ENCODE measurements at places on chromosomes 13 and 19.
A peak's percentile ranks its signal among the peaks of the same experiment; 100 is the strongest.

DNA sequence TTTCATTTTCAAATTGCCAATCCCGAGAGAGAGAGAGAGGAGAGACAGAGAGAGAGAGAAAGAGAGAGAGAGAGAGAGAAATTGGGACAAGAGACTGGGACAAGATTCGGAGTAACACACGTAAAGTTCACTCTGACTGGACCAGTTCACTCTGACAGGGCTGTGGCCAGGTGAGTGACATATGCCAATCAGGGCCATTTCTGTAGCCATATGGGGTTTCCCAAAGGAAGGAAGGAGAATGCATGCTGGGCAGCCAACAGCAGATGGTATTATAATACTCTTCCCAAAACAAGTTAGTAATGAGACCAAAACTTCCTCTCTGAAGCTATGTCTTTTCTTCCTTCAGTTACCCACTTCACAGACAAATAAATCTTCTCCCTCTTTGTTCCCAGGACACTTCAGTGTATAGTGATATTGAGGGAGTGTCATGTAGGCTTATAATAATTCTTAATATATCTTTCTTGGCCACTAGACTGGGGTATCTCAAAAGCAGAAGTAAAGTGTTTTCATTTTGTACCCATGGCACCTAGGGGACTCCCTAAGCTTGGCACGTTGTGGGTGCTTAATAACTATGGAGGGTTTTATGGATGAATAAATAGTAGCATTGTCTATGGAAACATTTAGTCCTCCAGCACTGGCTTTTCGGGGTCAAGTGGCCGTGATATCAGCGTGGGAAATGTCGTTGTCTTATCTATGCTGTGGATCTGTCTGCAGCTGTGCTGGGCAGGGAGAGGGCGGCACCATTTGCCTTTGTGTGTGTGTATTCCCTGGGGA lies 51.6 kb downstream of the SERP2 start:
- DNase-seq, result no peak
- H3K4me3 ChIP-seq, result no peak overlapping the region
- H3K36me3 ChIP-seq, result no peaks in the 10 kb centered on the region
- no peak overlapping the region for H3K27ac ChIP-seq
- peaks cover 17% of the 10 kb centered on the region for H3K27me3 ChIP-seq

- peaks cover 16% of the 10 kb centered on the region for H3K27me3 ChIP-seq
- no peak overlapping the region for H3K27ac ChIP-seq
These were observed 7.0 kb upstream of the LILRA4 start for GRCh38 chr19:54345938-54346386.

DNA sequence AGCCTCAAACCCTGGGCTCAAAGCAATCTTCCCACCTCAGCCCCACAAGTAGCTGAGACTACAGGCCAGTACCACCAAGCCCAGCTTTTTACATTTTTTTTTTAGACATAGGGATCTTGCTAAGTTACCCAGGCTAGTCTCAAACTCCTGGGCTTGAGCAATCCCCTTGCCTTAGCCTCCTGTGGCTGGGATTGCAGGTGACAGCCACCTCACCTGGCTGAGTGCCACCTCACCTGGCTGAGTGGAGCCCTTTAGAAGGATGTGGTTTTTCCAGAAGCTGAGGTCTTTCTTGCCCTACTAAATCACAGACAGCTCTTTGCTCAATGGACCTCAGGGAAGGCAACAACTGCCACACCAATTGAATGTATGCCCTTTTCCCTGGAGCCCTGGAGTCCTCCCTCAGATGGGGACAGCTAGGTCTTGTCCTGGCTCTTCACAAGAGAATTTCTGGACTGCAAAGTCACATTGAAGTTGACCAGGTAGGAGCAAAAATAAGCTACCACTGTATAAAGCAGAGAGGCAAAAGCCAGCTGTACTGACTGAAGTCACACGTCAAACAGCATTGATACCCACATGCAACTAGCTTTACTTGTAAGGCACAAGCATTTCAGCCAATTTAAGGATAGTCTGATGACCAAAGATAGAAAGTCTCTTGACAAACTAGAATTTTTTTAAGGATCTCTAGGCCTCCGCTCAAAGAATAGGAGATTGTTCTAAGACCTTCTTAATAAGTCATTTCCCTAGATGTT lies 14.0 kb downstream of the PDX1 start:
- no peak overlapping the region for H3K4me3 ChIP-seq
- no peaks in the 10 kb centered on the region for H3K36me3 ChIP-seq
- peak; percentile 23 for DNase-seq

DNA sequence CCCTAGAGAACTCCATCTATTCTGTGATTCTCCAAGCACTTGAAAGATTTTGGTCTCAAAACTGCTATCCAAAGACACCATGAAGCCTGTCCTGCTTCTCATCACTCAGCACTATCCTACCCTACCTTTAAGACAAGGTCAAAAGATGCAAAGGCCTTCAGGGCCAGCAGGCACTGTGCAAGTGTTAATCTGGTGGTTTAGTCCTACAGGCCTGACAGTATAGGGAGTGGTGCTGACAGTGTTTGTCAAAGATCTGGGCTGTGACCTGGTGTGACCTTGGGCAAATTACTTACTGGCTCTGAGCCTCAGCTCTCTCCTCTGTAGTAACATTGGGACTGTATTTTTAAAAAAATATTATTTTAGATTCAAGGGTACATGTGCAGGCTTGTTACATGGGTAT lies 28.0 kb downstream of the SIAH3 start:
- H3K4me1 ChIP-seq, result no peaks in the 10 kb centered on the region
- no peak for DNase-seq
- no peaks in the 10 kb centered on the region for H3K36me3 ChIP-seq
- no peak overlapping the region for H3K27ac ChIP-seq

DNA sequence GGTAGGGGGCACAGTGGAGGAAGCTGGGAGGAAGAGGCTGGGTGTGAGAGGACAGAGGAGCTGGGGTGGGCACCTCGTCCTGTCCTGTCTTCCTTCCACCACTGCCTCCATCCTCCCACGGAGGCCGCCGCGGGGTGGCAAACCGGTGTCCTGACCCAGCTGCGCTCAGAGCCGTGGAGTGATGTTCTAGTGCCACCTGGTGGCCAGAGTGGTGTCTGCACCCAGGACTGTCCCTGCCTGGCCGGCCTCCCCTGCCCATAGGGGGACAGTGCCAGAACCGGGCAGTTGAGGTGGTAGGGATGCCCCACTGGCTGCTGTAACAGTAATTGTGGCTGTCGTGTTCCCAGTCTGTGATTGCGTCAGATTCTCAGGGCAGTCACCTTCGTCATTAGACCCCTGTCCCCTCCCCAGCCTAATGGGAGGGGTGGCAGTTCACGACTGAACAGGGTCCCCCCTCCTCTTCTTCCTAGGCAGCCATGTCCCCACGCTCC lies 11.1 kb upstream of the ARRDC2 start:
- H3K36me3 ChIP-seq, result peaks cover 1% of the 10 kb centered on the region
- peak; percentile 93 for DNase-seq
- peaks cover 18% of the 10 kb centered on the region for H3K4me1 ChIP-seq
- H3K4me3 ChIP-seq, result no peak overlapping the region
- no peaks in the 10 kb centered on the region for H3K27me3 ChIP-seq

DNA sequence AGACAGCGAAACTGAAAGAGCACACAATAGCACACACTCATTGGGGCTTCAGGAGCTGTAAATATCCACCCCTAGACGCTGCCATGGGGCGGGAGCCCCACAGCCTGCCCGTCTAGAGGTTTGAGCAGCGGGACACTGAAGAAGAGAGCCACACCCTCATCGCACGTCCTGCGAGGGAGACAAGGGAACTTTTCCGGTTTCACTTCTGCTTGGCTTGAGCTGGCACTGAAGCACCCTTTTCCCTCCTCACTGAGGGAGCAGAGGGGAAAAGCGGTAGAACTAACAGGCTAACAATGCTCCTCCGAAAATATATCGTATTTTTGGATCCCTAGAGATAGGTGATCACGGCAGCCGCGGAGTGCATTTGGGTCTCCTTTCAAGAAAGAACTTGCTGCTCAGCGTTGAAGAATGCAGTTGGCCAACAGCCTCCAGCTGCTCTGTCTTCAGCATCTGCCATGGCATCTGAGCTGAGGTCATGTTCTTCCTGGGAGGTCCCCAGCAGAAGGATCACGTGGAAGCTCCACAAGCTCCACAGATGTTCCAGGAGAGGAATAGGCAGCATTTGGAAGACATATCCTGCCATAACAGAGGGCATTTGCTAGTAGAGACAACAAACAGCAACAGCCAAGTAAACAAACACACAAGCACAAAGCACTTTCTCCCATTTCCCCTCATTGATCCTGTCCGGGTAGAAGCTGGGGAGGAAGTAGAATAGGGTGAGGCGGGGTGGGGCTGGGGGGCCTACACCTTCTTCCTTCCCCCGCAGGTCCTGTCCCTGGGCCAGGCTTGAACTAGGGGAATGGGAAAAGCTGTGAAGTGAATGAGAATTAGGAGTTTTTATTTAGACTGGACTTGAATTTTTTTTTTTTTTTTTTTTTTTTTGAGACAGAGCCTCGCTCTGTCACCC lies 44.8 kb upstream of the ALOX5AP start:
- H3K27me3 ChIP-seq, result peaks cover 7% of the 10 kb centered on the region
- H3K36me3 ChIP-seq, result no peaks in the 10 kb centered on the region
- peaks cover 8% of the 10 kb centered on the region for H3K4me1 ChIP-seq
- H3K27ac ChIP-seq, result peak overlapping the region; percentile 9
- H3K4me3 ChIP-seq, result peak overlapping the region; percentile 38

DNA sequence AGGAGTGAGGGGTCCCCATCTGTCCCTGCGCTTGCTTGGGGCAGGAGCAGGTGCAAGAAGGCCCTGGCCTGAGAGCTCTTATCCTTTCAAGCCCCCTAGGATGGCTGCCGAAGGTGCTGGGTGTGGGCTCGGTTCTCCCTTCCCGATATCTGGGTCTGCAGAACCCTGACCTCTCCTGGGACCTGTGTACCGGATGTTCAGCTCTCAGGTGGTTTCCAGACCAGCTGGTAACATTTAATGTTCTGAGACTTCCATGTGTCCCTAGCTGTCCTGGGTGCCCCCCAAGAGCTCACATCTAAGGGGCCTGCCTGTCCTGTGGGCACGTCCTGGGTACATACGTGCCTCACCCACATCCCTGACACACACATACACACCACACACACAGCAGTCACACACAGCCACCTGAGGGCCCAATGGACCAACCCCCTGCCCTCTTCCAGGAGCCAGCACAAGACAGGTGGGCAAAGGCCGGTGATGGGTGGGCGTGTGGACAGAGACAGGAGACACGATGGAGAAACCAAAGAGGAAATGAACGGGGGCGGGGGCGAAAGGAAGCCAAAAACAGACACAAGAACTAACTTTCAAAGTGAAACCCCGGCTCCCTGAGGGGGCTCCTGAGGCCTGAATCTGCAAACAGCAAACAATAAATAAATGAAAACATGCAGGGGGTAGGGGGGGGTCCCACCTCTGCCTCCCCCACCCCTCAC lies 124.3 kb downstream of the PTPRS start:
- no peak overlapping the region for H3K27ac ChIP-seq
- H3K36me3 ChIP-seq, result no peaks in the 10 kb centered on the region
- no peak for DNase-seq
- H3K4me3 ChIP-seq, result no peak overlapping the region
- H3K4me1 ChIP-seq, result peaks cover 3% of the 10 kb centered on the region

DNA sequence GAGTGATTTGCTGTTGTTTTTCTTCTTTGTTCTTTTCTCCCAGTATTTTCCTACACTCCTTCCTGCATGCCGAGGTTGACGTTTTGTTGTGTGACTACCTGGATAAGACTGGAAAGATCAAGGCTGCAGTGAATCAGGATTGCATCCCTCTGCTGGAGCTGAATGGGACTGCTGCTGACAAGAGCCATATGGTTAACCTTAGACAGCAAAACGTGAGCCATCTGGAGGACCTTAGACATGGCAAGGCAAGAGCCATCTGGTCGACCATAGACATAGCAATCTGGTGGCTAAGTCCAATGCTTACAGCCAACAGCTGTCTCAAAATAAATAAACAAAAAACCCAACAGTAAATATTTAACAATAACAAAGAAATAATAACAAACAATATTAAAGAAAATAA lies 42.6 kb upstream of the ZNF91 start:
- H3K4me1 ChIP-seq, result no peaks in the 10 kb centered on the region
- H3K4me3 ChIP-seq, result no peak overlapping the region
- H3K36me3 ChIP-seq, result peaks cover 7% of the 10 kb centered on the region
- no peak overlapping the region for H3K27ac ChIP-seq
- H3K27me3 ChIP-seq, result no peaks in the 10 kb centered on the region

- H3K4me3 ChIP-seq, result no peak overlapping the region
- H3K4me1 ChIP-seq, result no peaks in the 10 kb centered on the region
- DNase-seq, result no peak
- H3K27me3 ChIP-seq, result no peaks in the 10 kb centered on the region
- H3K27ac ChIP-seq, result no peak overlapping the region
These were observed 1633.0 kb upstream of the PCDH20 start for GRCh38 chr13:63048653-63049052.

- H3K4me3 ChIP-seq, result no peak overlapping the region
- peaks cover 15% of the 10 kb centered on the region for H3K4me1 ChIP-seq
- no peaks in the 10 kb centered on the region for H3K27me3 ChIP-seq
These were observed 4.3 kb downstream of the PTOV1 start for GRCh38 chr19:49855277-49855675.

GRCh38 chr13:19618977-19619376 lies 14.5 kb upstream of the MPHOSPH8 start:
- H3K4me1 ChIP-seq, result no peaks in the 10 kb centered on the region
- peaks cover 8% of the 10 kb centered on the region for H3K27me3 ChIP-seq
- no peak overlapping the region for H3K4me3 ChIP-seq
- peak; percentile 27 for DNase-seq
- H3K36me3 ChIP-seq, result peaks cover 9% of the 10 kb centered on the region

GRCh38 chr19:1426736-1427135 lies 11.5 kb upstream of the RPS15 start:
- no peak overlapping the region for H3K27ac ChIP-seq
- peaks cover 24% of the 10 kb centered on the region for H3K36me3 ChIP-seq

- H3K4me3 ChIP-seq, result no peak overlapping the region
- no peaks in the 10 kb centered on the region for H3K27me3 ChIP-seq
- no peak for DNase-seq
- no peaks in the 10 kb centered on the region for H3K36me3 ChIP-seq
These were observed 83.5 kb upstream of the RNF113B start for GRCh38 chr13:98260357-98261164.

DNA sequence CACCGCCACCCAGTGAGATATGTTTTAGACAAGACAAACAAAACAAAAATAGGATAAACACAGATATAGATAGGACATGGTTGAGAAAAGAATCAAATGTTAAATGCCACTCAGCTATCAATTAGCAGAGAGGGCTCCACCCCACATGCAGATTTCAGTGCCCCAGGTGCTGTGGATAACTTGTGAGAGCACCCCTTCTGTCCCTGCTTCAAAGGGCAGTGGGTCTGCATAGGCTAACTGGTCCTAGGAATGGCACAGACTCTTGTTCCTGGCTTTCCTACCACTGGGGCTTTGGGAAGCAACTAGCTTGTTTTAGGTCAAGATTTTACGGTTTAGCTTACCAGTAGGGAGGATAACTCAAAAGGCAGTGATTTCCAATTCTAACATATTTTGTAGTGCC lies 460.3 kb downstream of the TSHZ3 start:
- DNase-seq, result no peak
- H3K4me3 ChIP-seq, result no peak overlapping the region
- no peaks in the 10 kb centered on the region for H3K4me1 ChIP-seq
- H3K27me3 ChIP-seq, result peaks cover 8% of the 10 kb centered on the region

DNA sequence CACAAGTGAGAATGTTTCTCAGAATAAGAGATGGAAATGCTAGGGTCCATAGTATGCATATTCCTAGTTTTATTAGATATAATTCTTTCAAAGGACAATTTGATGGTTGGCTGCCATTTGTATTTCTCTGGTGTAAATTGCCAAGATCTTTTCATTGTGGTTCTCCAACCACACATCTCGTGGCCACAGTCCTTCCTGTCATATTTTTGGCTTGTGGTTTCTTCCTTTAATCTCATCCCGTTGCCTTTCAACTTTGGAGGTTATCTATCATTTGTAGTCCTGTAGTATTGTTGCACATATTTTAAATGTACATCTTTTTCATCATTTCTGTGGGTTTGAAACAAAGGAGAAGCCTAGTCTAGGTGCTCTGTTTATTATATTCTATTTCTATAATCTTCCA lies 61.2 kb downstream of the WASF3 start:
- H3K4me1 ChIP-seq, result no peaks in the 10 kb centered on the region
- H3K27me3 ChIP-seq, result peaks cover 25% of the 10 kb centered on the region
- no peak for DNase-seq
- H3K27ac ChIP-seq, result no peak overlapping the region

Data from activated CD4-positive, alpha-beta T cell treated with anti-CD3 and anti-CD28 coated beads for 36 hours (primary cell).